ENCODE measurements at places on chromosomes 7 and 10.
A peak's percentile ranks its signal among the peaks of the same experiment; 100 is the strongest.

GRCh38 chr10:11863353-11864109 lies 40.4 kb downstream of the PROSER2 start:
- no peak for DNase-seq

DNA sequence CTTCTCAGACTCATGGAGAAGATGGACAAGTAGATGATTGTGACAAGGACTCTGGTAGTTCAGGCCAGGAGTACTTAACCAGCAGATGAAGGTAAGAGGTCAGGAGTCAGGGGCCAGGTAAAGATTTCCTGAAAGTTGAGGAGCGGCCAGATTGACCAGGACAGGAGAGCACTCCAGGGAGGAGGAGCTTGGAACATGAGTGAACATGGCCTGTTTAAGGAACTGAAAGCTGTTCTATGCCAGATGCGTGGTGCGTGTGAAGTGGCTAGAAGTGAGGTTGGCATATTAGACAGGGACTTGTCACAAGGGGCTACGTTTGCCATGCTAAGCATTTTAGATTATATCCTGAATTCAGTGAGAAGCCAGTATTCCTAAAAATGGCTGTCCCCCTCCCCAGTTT lies 157.2 kb downstream of the WNT2 start:
- no peak for DNase-seq

- DNase-seq: peak; percentile 28
Measured at GRCh38 chr7:2934211-2934731, 90.2 kb upstream of the GNA12 start.

DNA sequence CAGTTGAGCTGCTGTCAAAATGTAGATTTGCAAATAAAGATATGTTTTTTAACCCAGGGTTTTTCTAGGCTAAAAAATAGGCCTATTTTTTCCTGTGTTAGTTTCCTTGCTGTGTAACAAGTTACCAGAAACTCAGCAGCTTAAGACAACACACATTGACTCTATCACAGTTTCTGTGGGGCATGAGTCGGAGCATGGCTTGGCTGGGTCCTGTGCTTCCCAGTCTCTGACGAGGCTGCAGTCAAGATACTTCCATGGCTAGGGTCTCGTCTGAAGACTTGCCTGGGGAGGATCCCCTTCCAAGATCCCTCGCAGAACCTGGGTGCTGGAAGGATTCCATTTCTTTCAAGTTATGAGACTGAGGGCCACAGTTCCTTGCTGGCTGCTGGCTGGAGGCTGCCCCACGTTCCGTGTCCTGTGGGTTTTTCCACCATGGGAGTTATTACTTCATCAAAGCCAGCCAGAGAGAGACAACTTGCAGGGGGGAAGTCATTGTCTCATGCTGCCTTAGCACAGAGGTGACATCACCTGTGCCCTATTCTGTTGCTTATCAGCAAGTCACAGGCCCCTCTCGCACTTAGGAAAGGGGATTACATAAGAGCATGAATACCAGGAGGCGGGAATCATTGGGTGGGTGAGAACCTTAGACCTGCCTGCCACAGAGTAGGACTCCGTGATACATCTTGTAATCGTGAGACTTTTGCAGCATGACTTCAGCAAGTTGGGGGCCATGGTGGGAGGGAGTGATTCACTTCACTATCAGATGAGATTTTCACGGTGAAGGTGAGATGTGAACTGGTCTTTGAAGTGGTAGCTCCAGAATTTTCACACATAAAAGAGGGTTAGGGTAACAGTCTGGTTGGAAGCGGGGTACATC lies 77.9 kb downstream of the CCNY start:
- no peak for DNase-seq

DNA sequence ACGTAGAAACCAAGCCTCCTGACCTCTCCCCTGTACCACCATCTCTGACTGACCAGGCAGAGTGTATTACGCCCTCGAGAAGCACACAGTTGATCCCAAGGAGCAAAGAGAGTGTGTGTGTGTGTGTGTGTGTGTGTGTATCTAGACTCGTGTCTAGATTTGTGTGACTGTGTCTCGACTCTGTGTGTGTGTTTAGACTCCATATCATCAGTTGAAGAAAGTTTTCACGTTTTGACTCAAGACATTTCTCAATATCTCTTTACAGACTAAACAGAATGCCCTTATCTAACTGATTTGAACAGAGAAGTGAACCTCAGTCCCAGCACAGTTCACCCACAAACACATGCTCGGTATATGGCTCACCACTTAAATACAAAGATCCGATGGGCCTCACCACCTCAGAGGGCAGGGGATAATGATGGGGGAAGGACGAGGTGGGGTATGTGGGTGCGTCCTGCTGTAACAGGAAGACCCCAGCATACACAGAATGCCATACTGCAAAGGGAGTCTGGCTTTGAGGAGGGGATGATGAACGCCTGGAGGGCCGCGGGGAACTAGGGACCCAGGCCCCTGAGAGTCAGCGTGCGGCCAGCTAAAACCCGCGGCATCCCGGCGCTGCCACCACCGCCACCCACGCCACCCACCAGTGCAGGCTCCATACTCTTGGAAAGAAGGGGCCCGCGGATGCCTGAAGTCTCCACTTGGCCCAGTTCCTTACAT lies 780 bp downstream of the ALDH18A1 start:
- DNase-seq: peak; percentile 30

- no peak for DNase-seq
Measured at GRCh38 chr7:126103582-126103981, 1149.2 kb downstream of the GRM8 start.

DNA sequence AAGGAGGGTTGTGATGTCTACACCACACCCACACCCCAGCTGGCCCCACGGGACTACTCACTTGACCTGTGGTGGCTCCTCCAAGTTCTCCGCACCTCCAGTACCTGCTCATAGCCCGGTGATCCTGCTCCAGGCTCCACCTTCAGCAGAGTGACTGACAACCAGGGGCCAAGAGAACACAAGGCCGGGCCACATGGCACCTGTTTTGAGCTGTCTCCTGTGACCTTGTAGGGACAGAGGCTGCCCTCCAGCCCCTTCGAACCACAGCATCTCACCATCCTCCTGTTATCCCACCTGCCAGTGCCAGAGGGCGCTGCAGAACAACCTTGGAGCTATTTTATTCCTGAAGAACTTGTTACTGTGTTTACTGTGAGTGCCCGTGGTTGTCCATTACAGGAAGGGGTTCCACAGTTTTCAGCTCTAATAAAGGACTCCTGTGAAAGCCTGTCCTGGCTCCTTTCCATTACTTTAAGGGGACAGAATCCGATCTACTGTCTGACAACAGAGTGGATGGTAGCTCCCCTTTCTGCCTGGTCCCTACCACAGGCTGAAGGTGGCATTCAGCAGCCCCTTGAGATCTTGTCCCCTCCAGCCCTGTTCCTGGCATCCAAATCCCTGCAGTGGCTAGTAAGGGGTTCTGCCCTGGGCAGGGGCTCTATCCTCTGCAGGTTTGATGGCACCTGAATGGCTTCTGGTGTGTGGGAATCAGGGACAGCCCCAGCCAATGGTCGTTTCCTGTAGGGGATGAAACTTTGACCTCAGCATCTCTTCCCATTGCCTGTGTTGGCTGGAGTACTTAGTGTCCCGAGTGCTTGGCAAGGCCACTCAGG lies 50.8 kb downstream of the C10orf120 start:
- peak; percentile 47 for DNase-seq

DNA sequence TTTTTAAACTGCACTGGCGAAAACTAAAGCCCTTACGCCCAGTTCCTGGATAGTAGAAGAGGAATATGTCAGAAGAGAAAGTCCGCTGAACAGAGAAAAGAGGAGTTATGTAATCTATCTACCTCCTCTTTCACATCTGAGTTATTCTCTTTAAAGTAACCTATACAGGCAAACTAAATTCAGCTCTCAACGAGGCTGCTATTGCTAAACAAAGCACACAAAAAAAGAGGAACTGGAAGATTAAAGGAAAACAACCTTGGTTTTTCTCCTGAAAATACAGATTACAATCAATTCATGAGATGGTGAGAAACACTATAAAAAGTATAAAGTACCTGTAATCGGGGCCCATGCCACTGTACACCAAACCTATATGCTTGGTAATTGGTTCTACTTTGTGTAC lies 5.8 kb downstream of the PSMA2 start:
- DNase-seq: no peak

DNA sequence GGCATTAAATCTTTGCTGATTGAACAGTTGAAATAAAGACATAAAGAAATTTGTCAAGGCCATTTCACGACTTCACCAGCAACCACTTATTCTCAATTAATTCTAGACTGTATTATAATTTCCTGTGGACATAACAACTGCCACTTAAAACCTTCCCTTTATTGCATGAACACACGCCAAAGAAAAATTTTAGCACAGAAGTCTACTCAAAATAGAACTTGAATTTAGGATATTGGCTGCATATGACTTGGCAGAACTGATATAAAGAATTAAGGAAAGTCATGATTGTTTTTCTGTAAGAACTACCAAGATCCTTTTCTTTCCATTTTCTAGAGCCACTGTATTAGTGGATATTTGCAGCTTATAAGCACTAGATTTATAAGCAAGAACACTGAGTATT lies 226.5 kb upstream of the AKR1E2 start:
- no peak for DNase-seq

DNA sequence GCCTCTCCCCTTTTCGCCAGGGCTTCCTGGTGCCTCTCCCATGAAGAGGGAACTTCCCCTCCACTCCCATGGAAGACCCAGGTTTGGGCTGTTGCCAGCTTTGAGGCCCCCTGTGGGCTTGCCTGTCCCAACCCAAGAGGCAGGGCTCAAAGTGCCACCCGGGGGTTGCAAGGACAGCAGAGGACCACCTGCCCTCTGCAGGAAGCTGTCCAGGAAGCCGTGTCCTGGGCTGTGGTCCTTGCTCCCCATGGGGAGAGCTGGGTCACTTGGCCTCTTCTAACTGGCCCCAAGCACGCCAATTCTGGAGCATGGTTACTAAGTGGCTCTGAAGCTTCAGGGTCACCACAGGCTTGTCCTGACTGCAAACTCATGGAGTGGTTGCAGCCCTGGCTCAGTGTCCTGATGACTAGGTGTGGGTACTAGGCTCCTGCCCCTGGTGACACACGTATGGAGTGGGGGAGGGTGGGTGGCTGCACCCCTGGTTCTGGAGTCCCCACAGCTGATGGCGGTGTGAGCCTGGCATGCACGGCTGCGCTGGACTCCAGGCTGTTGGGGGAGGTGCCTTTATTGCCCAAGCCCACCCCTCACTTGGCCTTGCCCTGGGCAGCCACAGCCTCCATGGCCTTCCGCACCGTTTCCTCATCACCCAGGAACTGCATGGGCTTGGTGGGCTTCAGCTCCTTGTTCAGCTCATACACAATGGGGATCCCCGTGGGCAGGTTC lies 3.0 kb downstream of the PGAM2 start:
- DNase-seq: no peak

- no peak for DNase-seq
Measured at GRCh38 chr7:65907501-65908198, 34.8 kb downstream of the VKORC1L1 start.

GRCh38 chr7:26409661-26410547 lies 118.2 kb downstream of the SNX10 start:
- no peak for DNase-seq

DNA sequence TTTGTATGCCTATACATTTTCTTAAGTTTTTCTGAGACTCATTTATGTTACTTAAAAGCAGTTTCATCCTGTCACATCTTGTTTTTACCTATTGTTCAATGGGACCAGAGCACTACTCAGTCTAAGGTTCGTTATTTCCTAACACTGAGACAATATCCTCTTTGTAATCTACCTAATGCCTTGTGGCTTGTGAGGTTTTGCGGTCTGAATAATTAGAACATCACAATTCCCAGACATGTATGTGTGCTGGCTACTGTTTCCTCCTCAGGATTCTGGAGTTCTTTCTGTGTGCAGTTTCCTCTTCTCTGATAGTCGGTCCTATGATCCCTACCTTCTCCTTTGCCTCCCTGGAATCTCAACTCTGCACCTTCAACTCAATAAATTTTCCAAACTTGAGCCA lies 620.2 kb downstream of the ANKRD7 start:
- no peak for DNase-seq

- peak; percentile 74 for DNase-seq
Measured at GRCh38 chr7:30169579-30169978, 34.8 kb downstream of the MTURN start.

DNA sequence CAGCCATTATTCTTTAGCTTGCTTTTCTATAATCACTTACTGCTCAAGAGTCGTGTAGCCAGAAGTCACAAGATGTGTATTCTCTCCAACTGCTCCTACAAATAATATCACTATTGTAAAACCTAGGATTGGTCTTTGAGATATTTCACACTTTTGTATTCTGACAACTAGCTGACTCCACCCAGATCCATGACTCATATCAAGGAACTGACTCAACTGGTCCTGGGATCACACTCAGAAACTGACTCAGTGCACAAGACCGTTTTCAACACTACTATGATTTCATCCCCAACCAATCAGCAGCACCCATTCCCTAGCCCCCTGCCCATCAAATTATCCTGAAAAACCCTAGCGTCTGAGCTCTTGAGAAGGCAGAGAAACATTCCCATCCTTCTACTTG lies 56.5 kb upstream of the ORC5 start:
- DNase-seq: peak; percentile 34

- no peak for DNase-seq
Measured at GRCh38 chr10:122515588-122516231, 44.8 kb upstream of the DMBT1 start.

GRCh38 chr7:11120068-11120664 lies 146.5 kb downstream of the PHF14 start:
- DNase-seq: no peak

DNA sequence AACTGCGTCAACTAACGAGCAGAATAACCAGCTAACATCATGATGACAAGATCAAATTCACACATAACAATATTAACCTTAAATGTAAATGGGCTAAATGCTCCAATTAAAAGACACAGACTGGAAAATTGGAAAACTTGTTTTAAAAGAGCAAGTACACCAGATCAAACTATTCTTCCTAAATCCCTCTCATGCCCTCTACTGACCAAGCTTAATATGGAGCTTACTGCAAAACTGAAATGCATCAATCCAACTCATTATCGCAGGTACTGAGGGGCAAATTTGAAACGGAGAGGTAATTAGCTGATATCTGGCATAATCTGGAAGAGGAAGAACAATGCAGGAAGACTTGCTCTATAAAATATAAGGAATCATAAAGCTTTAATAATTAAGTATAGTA lies 1223.8 kb downstream of the NXPH1 start:
- DNase-seq: no peak

DNA sequence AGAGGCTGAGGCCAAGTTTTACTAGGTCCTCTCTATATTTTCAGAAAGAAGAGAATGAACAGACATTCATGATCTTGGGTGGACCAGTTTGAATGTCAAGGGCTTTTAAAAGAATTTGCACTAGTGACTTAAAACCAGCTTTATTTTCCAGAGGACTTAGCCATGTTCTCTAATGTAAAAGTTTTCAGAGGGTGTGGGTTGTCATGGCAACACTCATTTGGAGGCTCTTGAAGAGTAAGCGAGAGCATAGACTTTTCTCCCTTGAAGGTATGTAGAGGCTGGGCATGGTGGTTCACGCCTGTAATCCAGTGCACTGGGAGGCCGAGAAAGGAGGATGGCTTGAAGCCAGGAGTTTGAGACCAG lies 61.1 kb downstream of the GATA3 start:
- DNase-seq: no peak
